Endothelial cell of umbilical vein (primary cell): ENCODE measurements at places on chromosomes 6 and 20.

DNA sequence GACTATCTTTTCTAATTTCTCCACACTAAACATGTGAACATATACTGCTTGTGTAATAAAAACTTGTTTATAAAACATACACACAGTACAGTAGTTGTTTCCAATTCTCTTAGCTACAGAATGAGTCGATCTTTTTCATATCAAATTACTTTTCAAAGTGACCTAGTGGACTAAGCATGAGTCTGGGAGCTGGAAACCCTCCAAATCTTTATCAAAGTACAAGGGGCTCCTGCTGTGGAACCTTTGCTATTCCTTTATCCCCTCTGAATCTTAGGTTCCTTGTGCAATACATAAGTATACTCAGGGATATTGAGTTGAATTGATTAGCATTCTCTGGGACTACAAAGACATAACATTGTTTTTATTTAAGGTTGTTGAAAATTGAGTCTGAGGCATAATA lies 48.7 kb upstream of the TAB2 start:
- no peak for DNase-seq

- DNase-seq: peak; percentile 11
Measured at GRCh38 chr6:87825821-87826221, 123.8 kb upstream of the AKIRIN2 start.

- no peak for DNase-seq
Measured at GRCh38 chr6:43515808-43516207, 918 bp downstream of the YIPF3 start.

DNA sequence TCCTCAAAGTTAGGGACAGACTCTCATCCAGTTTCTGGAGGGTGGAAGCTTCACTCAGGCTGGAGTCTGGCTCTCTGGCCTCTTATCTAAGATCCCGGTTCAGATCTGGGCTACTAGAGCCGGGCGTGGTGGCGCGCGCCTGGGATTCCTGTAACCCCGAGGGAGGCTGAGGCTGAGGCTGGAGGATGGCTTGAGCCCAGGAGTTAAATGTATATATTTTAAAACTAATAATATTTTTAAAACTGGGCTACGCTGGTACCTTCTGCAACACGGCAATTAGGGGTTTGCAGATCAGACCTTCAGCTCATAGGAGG lies 710 bp upstream of the ZNF343 start:
- no peak for DNase-seq

- no peak for DNase-seq
Measured at GRCh38 chr6:51261691-51262090, 443.0 kb downstream of the TFAP2B start.

DNA sequence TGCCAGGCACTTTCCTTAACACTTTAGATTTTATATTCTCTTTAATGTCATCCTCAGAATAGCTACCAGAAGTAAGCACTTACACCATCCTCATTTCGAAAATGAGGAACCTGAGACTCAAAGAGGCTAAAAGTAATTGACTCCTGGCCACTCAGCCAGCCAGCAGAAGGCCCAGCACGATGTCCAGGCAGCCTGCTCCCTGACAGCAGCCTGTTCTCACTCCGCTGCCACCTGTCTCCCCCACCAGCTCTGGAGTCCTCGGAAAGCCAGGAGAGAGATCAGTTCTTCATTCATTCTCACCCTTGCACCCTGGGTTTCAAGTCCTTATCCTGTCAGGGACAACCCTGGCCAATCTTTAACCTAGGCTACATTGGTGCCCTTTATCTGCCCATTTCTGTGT lies 174.0 kb downstream of the SASH1 start:
- no peak for DNase-seq

GRCh38 chr6:155881826-155882526 lies 426.3 kb upstream of the NOX3 start:
- DNase-seq: peak; percentile 44

- no peak for DNase-seq
Measured at GRCh38 chr6:120122401-120122800, 772.8 kb upstream of the MAN1A1 start.

- DNase-seq: no peak
Measured at GRCh38 chr6:3368685-3369084, 88.2 kb downstream of the SLC22A23 start.

DNA sequence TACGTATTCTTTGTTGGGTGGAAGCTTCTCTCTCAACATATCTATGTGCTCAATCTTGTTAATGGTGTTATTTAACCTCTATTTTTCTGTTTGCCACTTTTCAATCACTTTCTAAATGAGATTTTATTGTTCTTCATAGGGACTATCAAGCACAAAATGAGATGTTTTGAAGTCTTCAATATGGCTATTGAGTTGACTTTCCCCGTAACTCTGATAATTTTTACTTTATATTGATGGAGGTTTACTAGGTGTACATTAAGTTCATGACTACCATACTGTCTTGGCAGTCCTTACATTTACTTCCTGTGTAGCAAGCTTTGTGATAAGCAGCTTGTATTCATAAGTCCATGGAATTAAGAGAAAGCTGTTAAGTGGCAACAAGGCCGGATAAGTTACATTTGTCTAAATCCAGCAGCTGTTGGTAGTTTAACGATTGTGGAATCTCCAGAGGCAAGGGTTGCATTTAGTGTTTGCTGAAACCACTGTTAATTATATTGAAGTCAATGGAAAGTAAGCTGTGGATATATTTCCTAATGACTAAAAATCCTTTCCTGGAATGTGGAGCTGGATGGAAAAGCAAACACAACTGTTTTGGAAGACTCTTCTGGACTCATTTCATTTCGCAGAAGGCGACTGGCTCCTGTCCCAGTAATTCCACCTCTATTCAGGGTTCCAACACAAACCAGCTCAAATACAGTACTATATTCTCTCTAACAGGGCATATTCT lies 57.3 kb upstream of the SMIM29 start:
- DNase-seq: peak; percentile 92

GRCh38 chr6:34063651-34064050 lies 82.2 kb downstream of the GRM4 start:
- DNase-seq: no peak

DNA sequence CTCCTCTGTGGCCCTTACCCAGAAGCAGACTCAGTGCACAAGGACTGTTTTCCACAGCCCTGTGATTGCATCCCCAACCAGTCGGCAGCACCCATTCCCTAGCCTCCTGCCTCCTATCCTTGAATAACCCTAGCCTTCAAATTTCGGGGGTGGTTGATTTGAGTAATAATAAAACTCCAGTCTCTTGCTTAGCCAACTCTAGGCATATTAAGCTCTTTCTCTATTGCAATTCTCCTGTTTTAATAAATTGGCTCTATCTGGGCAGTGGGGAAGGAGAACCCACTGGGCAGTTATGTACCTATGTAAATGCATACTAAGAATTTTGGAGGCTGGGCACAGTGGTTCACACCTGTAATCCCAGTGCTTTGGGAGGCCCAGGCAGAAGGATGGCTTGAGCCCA lies 70.6 kb upstream of the ZMYND8 start:
- DNase-seq: no peak

- DNase-seq: no peak
Measured at GRCh38 chr6:69673298-69673697, 123.5 kb downstream of the LMBRD1 start.

DNA sequence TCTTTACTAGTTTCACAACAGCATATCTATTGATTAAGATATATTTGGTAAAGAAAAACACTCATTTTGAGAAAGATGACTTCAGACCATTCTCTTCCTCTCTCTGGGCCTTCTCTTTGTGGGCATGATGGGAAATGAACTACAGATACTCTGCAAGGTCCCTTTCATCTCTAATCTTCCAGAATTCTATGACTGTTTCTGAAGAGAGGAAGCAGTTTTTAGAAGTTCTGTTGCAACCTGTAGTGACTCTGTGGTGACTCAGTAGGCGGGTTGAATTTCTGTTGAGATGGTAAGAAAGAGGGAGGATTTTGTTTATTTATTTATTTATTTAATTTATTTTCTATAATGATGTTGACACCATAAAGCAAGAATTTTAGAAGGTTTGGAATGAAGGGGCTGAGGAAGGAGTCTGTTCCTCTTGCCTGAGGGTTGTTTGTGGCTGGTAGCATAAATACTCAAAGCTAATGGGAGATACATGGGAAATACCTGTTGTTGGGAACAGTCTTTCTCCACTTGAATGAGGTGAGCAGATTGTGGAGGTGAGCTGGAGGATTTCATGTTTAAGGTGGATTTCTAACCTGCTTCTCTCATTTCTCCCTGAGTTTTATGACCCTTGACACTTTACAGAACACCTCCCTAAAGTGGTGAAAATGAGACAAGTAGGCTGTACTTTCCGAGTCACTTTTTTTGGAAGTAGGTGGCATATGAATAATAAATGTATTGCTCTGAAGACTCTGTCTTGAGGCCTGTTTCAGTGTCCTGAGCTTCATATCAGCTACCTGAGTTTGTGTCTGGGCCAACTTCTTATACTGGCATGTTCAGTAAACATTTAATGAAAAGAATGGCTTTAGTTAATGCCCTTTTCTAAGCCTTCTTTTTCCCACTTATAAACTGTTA lies 15.0 kb downstream of the ACSS2 start:
- DNase-seq: no peak

DNA sequence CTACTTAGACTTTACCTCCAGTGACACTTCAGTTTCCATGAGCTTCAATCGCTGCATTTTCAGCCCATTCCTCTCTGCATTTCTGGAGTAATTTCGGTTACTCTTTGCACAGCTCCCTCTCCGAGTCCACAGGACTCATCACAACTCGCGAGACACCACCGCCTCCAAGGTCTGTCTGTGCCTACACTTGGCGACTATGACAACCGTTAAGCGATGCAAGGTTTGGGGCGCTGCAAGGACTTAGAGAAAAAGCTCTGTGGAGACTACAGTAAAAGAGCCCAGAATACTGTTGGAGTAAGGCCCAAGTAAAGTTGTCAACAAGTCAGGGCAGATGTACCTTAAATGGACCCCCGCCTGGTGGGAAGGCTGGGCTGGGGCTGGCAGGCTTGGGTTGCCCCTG lies 95.7 kb upstream of the RPS6KA2 start:
- no peak for DNase-seq

GRCh38 chr6:20169786-20170185 lies 42.5 kb downstream of the MBOAT1 start:
- no peak for DNase-seq

DNA sequence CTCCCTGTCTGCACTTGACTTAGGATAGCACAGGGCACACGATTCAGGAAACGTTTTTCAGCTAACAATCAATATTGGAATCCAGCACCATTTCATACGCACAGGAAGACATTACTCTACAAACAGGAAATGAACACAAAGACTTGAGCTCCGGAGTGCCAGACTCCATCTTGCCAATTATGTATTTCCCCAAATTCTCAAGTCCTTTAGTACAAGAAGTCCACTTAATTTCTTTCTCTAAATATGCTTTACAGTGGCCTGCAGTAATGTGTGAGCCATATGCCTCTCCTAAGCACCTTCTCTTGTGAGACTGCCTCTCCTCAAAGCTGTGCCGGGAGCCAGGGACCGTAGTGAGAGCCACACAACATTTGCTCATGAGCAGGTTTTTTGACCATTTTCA lies 168.2 kb downstream of the THBS2 start:
- no peak for DNase-seq

DNA sequence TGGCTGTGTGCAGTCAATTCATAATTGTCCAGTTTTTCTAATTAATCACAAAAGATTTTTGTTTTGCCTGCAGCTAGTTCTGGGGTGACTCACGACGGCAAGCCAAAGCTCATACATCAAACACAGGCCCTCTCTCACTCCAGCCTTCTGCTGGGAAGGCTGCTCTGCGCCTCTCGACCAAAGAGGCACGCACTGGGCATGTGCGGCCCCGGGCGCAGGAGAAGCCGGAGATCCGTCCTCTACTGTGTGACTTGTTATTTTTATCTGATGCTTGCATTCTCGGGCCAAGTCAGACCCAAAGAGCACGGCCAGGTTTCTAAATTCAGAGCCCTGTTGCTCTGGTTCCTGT lies 98.5 kb downstream of the TFAP2A start:
- no peak for DNase-seq

- no peak for DNase-seq
Measured at GRCh38 chr20:33790566-33790965, 20.6 kb upstream of the CHMP4B start.

DNA sequence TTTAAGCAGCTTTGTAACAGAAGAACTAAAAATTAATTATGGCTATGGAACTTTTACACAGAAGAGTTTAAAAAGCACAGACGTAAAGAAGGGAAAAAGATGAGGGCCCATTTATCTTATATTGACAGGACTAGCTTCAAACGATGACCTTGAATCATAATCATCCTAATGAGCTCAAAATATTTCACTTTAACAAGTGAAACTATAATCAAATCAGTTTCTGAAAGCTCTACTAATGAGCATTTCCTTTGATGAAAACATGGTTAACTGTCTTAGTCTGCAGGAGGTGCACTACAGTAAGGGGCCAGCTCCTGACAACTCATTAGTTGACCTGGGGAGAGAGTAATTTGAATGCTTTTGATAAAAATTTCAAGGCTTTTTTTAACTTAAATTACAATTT lies 228.0 kb upstream of the DEFB112 start:
- DNase-seq: no peak

DNA sequence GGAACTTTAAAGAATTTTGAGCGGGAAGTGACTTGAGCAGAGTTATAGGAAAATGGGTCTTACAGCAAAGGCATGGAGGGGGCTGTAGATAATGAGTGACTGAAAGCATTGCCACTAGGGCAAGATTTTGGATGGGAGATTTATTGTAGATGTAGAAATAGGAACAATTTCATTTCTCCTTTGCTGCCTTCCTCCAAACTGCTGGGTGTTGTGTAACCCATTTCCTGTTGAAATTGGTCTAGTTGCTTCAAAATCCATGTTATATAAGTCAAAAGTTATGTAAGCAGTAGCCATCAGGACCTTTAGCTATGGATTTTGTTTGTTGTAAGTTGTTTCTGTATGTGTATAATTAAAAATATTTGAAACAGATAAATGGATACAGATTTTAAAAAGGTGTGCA lies 11.1 kb downstream of the YWHAB start:
- DNase-seq: no peak

- DNase-seq: peak; percentile 42
Measured at GRCh38 chr6:134995536-134995935, 45.6 kb upstream of the ALDH8A1 start.

DNA sequence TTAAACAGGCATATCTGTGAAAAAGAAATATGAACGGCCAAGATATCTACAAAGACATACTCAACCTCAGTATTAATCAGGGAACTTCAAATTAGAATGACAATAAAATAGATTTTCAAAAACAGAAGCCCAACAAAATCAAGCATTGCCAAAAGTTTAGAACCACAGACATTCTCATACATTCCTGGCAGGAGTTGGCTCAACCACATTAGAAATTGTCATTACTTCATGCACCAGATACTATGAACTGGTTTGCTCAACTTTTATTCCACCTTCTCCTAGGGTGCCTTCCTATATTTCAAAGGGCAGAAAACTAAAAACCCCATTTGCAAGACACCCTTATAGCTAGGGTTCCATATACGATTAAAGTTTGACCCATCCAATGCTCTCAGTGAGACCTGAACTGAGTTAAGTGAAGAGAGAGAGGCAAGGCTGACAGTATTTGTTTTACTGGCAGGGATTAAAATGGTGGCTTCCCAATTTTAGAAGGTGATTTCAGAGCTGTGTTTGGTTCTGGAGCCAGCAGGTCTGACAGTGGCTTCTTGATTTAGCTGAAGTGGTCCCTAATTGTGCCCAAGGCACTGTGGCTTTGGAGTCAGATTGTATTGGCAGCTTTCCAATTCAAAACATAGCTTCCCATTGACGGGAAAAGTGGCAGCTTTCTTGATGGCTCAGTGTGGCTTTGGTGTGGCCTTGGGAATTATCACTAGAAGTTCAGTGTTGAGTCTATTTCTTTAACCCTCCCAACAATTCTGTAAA lies 77.1 kb upstream of the CDYL start:
- no peak for DNase-seq
